ENCODE measurements at places on chromosomes 1 and 21.
A peak's percentile ranks its signal among the peaks of the same experiment; 100 is the strongest.

GRCh38 chr1:18109756-18110597 is 2.4 kb downstream of the IGSF21 start:
- no peak for DNase-seq

GRCh38 chr1:22362626-22363402 is 88.8 kb upstream of the ZBTB40 start:
- DNase-seq = no peak

GRCh38 chr1:23200883-23201282 is 16.4 kb downstream of the HTR1D start:
- no peak for DNase-seq

- DNase-seq = no peak
Measured at GRCh38 chr1:4019147-4019521, 119.1 kb upstream of the C1orf174 start.

GRCh38 chr1:228490120-228491078 is 3.2 kb downstream of the RNF187 start:
- DNase-seq = no peak

- no peak for DNase-seq
Measured at GRCh38 chr1:6454856-6455751, 10.9 kb downstream of the TNFRSF25 start.

GRCh38 chr1:17052641-17053040 is 1.2 kb downstream of the SDHB start:
- no peak for DNase-seq

DNA sequence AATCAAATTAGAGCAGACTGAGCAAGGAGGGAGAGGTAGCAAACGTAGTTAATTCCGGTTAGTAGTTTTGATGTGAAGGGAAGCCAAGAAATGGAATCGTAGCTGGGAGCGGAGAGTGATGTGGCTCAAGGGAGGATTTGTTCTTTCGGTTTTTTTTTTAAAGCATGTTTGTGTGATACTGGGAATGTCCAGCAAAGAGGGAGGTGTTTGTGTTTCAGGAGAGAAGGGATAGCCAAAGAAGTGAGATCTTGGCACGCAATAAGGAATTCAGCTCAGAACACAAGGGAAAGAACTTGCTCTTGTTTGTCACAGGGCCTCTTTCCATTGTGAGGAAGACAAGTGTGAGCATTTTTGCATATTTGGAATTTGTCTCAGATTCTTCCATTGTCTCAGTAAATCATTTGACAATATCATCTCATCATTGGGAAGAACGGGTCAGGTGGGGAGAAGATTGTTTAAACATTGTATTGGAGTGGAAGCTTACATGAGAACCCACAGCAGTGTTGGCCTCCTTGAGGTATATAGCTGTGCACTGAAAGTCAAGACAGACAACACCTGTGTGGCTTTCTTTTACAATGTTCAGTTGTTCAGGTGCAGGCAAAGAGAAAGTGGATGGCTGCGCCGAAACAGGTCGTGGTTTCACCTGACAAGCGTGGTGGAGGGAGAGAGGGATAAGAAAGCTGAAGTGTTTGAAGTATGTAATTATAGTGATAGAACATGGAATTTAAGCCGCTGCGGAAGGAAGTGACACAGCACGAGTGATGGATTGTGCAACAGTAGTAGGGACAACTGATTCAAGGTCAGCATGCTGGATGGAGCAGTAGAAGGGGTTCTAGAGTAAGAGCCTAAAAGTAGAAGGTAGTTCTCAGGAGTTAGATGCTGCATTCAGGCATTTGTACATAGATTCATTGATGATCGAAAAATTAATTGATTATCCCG is 25.4 kb downstream of the FMN2 start:
- no peak for DNase-seq

- no peak for DNase-seq
Measured at GRCh38 chr1:65276197-65276939, 33.0 kb upstream of the DNAJC6 start.

DNA sequence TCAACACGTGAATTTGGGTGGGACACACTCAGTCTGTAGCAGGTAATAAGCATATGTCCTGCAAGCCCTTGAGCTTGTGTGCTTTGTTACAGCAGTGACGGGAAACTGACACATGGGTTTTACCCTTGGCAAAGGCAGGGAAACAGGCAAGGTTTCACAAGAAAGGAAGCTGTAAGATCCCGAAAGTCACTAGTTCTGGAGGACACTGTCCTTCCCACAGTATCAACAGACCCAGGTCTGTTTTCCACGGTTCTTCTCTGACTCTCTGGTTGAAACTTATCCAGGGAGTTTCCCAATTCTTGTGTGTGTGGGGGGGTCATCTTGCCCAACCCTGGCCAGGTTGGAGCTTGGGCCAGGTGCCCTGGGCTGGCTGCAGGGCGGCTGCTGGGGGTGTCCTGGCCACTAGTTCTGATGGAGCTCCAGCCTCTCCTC is 29.3 kb upstream of the ZBTB21 start:
- DNase-seq = no peak

GRCh38 chr21:17585875-17586450 is 26.7 kb downstream of the BTG3 start:
- no peak for DNase-seq

DNA sequence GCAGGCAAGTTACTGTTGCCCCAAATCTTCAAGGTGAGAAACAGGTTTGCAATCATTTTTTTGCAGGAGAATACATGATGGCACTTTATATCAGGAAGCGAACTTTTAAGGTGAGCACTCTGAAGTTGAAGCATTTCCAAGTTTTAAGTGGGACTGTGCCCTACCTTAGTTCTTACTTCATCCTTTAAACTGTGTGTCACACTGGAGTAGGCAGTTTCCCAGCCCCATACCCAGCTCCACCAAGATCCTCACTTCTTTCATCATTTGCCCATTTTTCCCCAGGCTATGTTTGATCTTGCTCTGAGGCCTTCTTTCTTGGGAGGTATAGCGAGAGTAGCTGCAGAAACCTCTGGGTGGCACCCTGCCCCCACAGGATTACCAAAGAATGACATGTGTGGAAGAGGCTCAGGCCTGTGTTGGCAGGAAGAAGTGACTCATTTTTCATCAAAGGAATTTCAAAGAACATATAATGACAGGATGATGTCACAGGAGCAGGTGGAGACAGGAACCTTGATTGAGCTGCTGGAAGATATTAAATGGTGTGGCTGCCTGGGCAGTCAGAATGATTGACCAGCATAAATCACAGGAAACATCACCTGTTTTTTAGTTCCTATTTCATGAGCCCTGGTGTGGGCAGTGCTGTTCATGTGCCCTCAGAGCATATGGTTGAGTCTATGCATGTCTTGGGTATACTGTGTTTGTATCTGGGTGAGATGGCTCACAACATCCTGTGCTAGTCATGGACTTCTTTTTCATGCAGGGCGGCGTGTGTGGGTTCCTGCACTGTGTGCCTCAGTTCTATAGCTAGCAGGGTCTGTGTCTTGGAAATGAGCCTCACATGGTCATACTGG is 20.8 kb upstream of the MACF1 start:
- DNase-seq = no peak

DNA sequence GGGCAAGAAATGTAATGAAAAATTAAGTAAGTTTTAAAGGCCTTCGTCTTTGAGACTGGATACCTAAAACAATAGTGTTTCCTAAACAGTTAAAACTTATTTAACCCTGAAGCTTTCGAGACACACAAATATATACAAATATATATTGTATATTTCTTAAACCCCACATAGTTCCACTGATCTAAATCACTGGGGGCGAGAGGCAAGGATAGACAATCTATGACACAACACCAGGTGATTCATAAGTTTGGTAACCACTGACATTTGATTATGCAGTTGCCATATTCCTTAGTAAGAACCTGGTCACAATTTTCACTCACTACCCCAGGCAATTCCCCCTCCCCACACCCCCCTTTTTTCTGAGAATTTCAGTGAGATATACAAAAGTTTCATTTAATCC is 55.3 kb upstream of the BOLA1 start:
- no peak for DNase-seq

DNA sequence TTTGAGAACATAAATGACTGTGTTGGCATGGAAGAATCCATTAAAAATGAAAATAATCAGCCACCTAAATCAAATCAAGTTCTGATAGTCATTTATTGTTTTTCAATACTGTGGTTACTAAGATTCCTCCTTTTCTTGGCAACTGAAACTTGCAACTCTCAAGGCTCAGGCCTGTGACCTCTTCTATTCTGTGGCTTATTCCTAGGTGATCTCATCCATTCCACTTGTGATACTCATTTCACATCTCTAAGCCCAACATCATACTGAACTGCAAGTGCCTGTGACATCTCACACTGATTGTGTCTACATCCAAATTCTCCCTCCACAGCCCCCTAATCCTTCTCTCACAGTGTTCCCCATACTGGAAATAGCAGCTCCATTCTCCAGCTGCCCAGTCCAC is 4.8 kb upstream of the ST6GALNAC5 start:
- no peak for DNase-seq

DNA sequence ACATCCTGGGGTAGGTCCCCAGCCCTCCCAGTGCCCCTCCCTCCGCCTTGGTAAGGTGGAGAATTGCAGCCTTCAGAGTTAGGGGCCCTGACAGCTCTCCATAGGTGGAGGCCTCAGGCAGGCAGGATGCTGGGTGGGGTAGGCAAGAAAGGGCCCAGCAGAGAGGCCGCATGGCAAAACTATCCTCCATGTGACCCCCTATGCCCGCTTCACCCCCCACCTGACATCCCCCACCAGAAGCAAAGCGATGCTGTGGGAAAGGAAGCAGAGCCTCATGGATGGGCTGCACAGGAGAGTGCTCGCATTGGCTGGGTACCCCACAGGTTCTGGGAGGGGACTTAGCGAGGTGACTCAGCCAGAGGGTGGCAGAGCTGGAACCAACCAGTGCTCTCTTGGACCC is 1.6 kb downstream of the S100A9 start:
- DNase-seq = peak; percentile 52

GRCh38 chr21:33360881-33361602 is 36.3 kb downstream of the IFNAR1 start:
- peak; percentile 86 for DNase-seq

DNA sequence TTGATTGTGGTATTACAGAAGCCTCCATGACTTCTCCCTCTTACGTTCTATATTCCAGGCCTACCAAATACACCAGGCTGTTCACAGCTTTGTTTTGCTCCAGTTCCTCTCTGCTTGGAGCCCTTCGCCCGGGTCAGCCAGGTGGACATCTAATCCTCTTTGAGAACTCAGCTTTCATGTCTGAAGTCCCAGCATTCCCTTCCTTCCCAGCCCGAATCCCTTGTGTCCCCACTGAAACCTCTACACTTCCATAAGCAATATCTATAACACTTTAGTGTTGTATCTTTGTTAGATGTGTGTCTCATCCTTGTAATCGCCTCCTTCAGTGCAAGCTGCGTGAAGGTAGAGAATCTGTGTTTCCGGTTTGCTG is 1.9 kb downstream of the RNF11 start:
- DNase-seq = no peak

GRCh38 chr1:116404699-116405098 is 31.7 kb downstream of the ATP1A1 start:
- no peak for DNase-seq

DNA sequence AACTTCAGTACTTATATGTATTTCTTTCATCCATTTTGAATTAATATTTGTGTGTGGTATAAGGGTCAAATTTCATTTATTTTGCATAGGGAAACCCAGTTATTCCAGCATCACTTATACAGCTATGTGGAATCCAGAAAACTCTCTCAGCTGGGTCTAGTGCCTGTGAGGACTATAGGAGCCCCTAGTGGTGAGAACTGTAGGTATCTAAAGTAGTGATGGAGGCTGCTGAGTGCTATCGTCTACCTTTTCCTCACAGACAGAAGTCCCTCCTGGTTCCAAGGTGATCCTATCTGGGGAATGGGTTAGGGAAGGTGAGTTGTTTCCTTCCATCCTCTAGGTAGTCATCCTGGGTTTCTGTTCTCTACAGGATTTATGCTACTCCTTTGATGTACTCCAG is 352.0 kb upstream of the C1orf87 start:
- no peak for DNase-seq

DNA sequence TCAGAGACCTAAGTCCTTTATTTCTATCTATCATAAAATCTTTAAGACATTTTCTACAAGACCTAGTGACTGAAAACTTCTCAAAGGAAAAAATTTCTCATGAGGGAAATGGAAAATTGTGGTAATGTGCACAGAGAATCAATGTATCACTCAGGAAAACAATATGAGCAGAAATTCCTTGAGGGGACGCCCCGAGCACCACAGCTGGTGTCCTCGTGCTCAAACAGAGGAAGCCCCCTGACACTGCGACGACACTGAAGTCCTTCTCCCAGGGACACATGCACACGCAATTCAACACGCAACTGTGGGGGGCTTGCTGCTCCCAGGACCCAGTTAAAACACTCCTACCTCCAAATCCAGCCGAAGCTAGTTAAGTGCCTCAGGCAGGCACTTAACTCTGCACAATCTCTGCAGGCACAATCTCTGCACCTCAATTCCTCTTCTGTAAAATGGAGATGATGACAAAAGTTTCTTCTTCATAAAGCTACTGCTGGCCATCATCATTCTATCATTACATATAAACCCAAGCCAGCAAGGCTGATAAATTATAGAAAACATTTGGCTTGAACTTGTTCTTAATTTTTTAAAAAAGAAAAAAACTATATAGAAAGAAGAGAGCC is 16.0 kb downstream of the ZBTB17 start:
- no peak for DNase-seq

DNA sequence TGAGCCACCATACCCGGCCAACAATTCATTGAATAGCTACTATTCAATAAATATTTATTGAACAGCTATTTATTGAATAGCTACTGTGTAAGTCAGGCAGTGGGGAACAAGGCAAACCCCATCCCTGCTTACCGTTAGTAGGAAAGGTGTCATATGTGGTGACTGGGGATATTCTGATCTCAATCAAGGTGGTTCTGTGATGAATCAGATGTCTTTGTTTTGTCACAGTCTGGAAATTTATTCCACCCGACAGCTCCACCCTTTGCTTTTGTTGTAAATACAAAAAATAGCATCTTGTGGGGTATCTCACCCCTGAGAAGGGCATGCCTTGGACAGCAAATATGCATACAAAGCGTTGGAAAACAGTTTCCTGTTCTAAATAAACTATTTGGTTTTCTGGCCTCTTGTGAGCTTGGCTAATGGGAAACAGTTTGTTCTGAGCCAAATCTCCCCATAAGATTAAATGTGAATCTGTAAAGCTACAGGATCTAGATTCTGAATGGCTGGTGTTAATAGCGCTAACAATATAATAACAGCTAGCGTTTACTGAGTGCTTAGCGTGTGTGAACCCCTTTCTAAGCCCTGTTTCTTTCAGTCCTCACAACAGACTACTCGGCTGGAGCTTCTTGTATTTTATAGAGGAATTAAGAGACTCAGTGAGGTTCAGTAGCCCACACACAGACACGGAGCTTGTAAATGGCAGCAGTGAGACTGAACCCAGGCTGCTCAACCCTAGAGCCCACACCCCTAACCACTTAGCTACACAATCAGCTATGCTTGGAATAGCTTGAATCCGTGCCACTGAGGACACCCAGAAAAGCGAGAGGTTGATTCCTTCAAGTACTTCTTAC is 5.5 kb downstream of the PDPN start:
- no peak for DNase-seq

GRCh38 chr1:201888282-201889089 is at the start of gene SHISA4:
Gene SHISA4 (plus strand): TSS chr1:201888898. CDS start chr1:201888995, 97 bp downstream.
- DNase-seq = peak; percentile 80

- DNase-seq = no peak
Measured at GRCh38 chr21:14737284-14737691, 191.2 kb upstream of the SAMSN1 start.

- DNase-seq = peak; percentile 61
Measured at GRCh38 chr1:41360074-41360785, 1.0 kb upstream of the FOXO6 start.

GRCh38 chr1:158818560-158818959 is 12.6 kb upstream of the MNDA start:
- no peak for DNase-seq

GRCh38 chr1:6148497-6149241 is 31.5 kb downstream of the CHD5 start:
- DNase-seq = no peak

GRCh38 chr1:102790997-102791396 is 317.3 kb downstream of the COL11A1 start:
- no peak for DNase-seq

All from suprapubic skin (tissue), 4 donors.